ENCODE measurements at places on chromosomes 3 and 15. TPM values are rescaled to one million over a fixed set of nuclear protein-coding genes. Genes with fewer than 3 reads are reported as not detected.

The PARP15 gene
- 16.1 TPM for total RNA-seq

DNA sequence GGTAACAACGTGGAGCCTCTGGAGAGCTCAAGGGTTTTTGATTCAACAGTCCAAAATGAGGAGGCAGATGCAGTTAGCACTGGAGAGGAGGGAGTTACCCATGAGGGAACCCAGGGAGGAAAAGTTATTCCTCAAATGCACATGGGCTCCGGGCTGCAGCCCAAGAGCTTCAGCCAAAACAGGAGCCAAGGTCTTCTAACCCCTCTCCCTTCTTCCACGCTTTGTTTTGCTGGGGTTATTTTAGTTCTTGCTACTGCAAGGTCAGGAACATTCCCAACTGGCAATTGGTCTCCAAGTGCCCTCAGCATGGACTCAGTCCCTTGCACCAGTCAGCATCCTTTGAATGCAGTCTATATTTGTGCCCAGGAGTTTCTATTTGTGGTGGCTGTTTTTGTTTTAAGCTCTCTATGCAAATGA is 90.0 kb downstream of the TGFBR2 start:
- DNase-seq: no peak

The PLCH1 gene
- total RNA-seq: 0.09 TPM

GRCh38 chr3:43892526-43892925 is 201.8 kb downstream of the ABHD5 start:
- no peak for DNase-seq

DNA sequence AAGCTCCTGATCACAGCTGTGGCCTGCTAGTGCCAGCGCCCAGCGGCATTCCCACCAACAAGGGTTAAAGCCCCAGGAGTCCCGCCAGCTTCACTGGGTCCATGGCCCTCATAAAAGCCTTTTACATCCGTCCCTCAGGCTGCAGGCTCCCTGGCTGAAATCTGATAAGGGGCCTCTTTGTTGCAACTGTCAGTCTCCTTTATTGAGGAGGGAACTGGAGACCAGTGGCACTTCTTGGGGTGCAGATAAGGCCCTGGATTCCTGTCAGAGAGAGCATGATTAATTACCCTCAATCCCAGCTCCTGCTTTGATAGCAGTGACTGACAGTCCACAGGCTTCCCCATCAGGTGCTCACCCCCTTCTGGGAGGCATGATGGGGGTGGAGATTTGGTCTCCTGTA is 30.9 kb upstream of the CLK3 start:
- DNase-seq: no peak

- no peak for DNase-seq
Observed at GRCh38 chr3:5255404-5256344, 68.2 kb downstream of the EDEM1 start.

- DNase-seq: peak; percentile 33
Observed at GRCh38 chr3:32334675-32335074, 57.0 kb upstream of the CMTM7 start.

GRCh38 chr3:48990636-48991469 is 812 bp downstream of the P4HTM start:
- DNase-seq: peak; percentile 33

- DNase-seq: no peak
Observed at GRCh38 chr15:82875411-82876003, 66.1 kb downstream of the WHAMM start.

DNA sequence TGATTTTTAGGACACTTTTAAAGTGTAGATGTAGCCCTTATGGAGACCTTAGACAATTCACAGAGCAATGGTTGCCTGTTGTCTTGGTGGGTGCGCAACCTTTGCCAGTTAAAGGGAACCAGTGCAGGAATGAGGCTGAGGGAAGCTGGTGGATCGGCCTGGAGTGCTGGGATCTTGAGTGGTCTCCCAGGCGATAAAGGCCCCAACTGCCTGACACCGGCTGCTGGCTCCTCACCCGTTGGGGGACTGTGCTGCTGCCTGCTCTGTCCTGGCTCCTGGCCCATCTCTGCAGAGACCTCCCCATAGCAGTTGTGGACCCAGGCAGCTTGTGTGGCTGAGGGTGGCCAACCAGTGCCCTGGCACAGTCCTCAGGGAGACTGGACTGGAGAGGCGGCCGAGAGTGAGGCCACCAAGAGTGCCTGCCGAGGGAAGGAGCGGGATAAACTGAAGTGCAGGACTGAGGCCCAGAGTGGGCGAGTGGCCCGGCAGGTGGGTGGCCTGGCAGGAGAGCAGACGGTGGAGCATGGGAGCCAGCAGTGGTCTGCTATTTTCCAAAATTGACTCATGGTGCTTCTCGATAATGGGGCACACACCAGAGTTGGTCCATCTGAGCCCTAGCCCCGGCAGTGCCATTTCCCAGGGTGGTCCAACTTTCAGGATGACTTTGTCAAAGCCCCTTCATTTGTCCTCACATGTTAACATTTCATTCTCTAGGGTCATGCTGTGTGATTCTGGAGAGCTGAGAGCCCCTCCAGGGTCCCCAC is 2.1 kb downstream of the ALDH1A3 start:
- no peak for DNase-seq

The CDCP1 gene
- 7.4 TPM for total RNA-seq

DNA sequence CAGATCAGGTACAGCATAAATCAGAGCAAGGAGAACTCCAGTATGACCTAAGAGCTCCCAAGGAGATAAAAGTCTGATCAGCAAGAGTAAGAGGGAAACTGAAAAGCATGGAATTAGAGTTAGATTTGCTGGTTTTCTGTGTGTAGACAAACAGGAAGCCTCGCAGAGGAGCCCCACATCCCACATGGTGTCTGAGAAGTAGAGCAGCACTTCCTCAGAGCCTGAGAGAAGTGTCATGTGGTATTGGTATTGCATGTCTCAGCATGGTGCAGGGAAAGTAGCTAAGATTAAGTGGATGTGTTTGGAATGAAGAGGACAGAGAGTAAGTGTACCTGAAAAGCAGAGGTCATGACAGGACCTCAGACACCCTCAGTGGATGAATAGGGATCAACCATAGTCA is 175.4 kb upstream of the GBE1 start:
- no peak for DNase-seq

The CMSS1 gene
- total RNA-seq: 138 TPM

GRCh38 chr3:98039322-98040024 is 4.4 kb upstream of the GABRR3 start:
- peak; percentile 77 for DNase-seq

The TUBGCP4 gene
- total RNA-seq: 48.2 TPM

The UPK1B gene
- total RNA-seq: not detected

- no peak for DNase-seq
Observed at GRCh38 chr3:157279237-157279636, 119.3 kb upstream of the CCNL1 start.

DNA sequence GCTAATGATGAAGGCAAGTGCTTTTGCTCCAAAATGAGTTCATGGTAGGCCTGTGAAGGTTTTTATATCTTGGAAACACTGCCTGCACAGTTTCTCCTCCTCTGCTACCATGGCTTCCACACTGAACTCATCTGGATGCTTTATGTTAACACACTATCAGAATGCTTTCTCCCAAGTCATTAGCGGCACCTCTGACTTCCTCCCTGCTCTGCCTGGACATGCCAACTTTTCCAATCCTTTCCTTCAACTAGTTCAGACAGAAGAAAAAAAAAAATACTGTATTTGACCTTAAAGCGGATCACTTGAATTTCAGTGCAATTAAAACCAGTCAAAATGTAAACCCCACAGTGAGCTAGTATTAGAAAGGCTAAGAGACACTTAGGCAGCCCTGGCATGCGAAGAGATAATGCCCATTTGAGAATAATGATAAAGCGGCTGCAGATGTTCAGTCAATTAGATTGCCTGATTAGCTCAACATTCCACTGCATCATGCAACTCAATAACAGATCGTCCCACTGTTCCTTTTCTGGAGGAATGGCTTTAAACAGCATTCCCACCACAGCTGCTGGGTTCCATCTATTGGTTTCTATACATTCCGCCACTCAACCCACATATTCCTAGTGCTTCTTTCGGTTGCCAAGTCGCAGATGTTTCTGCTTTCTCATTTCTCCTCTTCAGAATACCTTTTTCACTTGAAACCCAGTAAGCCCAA is 51.7 kb downstream of the CNTN3 start:
- DNase-seq: no peak

The POLR2M gene
- 45.2 TPM for total RNA-seq

DNA sequence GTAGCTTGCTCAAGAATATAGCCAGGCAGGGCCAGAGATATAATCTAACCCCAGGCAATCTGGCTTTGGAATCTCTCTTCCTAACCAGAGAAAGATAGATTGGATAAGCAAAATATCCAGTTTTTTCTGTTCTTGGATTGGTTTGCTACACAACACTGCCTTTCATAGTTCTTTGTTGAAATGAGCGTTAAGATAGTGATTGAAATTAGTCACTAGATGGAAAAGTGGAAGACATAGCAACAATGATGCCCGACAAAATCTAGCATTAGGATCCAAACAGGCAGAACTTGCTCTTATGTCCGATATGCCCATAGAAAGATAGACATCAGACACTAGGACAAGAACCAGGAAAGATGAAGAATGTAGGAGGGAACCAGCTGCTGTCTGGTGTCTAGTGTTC is 77.3 kb upstream of the COL8A1 start:
- no peak for DNase-seq

The NSUN3 gene
- 20.4 TPM for total RNA-seq

GRCh38 chr15:79849789-79850188 is 47.0 kb downstream of the MTHFS start:
- DNase-seq: no peak

The OR5K2 gene
- total RNA-seq: not detected

DNA sequence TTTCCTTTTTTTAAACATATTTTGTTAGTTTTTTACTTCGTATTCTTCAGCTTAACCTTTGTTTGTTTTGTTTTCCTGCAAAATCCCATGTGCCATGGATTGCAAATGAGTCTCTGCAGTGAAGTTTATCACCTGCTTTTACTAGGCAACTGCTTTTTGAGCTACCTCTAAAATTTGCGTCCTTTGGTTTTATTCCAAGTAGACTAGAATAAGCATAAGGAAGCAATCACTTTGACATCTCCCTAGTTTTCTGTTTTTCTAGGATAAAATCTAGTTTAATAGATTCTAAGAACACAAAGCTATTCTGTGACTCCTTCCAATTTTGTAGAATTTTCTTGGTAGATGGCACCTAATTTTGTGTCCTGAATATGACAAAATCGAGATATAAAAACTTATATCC is 1059.2 kb downstream of the OTOL1 start:
- DNase-seq: no peak

DNA sequence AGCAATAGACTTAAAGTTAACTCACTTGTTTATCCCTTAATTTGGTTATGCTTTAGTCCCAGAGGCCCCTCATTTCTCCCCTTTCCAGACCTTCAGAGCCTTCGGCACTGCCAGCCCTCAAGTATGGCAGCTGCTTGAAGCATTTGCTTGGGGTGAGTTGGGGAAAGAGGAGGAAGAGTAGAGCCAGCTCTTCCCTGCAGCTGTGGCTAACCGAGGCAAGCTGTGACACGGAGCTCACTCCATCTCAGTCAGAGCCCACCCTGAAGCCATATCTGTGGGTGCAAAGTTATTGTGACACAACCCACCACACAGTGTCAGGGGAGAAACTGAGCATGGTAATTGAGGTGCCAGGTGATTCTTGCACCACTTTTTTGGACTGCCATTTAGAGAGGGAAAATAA is 66.1 kb downstream of the FILIP1L start:
- DNase-seq: no peak

DNA sequence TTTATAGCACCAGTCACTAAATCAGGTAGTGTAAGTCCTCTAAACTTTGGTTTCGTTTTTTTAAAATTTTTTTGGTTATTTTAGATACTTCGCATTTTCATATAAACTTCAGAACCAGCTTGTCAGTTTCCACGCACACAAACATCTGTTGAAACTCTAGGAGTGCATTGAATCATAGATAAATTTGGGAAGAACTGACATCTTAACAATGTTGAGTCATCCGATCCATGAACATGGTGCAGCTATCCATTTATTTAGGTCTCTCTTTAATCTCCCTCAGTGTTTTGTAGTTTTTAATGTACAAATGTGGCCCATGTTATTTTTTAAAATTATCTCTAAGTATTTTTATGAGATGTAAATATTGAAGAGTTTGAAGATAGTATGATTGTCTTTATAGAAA is 17.7 kb downstream of the TICRR start:
- DNase-seq: no peak

The KLHL40 gene
- total RNA-seq: not detected

The HIGD1A gene
- total RNA-seq: 88.5 TPM

DNA sequence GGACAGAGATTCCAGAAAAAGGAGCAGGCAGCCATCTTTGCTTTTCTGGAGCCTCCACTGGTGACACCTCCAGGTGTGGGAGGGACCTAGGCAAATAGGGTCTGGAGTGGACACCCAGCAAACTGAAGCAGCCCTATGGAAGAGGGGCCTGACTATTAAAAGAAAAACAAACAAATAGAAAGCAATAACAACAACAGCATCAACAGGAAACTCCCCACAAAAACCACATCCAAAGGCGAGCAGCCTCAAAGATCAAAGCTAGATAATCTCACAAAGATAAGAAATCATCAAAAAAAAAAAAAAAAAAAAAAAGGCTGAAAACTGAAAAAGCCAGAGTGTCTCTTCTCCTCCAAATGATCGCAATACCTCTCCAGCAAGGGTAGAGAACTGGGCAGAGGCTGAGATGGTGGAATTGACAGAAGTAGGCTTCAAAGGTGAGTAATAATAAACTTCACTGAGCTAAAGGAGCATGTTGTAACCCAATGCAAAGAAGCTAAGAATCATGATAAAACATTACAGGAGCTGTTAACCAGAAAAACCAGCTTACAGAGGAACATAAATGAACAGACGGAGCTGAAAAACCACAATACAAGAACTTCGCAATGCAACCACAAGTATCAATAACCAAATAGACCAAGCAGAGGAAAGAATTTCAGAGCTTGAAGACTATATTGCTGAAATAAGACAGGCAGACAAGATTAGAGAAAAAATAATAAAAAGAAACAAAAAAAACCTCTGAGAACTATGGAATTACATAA is 225.4 kb downstream of the CTNNB1 start:
- DNase-seq: no peak

GRCh38 chr3:133845127-133845526 is 39.5 kb downstream of the SRPRB start:
- no peak for DNase-seq

The ALDH1A2 gene
- total RNA-seq: 1.2 TPM

DNA sequence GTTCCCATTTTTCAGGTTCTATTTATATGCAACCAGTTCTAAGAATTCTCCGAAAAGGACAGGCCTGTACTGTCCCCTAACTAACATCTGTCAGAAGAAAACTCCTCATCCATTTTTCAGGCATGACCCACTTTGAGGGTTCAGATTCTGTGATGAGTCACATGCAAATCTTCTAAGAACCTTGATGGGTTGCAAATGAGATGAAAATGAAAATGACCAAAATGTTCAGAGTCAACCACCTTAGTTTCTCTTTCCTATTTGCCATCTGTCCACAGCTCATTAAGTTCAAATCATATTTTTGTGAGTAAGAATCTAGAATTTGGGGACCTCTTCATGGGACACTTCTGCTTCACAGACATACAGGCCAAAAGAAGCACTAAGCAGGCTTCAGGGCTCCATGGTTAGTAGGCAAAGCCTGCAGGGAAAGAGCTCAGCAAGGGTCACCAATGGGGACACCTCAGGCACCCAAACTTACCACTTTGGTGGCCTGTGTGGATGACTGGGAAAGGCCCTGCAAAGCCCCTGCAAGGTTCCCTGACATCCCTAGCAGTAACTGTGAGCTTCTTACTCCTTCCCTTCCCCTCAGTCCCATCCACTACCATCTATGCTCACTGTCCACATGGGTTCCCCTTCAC is 122.0 kb downstream of the WDR76 start:
- DNase-seq: no peak

GRCh38 chr15:101134780-101135179 is 117.1 kb downstream of the CHSY1 start:
- DNase-seq: no peak

- no peak for DNase-seq
Observed at GRCh38 chr15:47541562-47541961, 175.7 kb upstream of the SEMA6D start.

- no peak for DNase-seq
Observed at GRCh38 chr3:169218314-169218983, 445.1 kb downstream of the MECOM start.

The SERPINI1 gene
- 0.71 TPM for total RNA-seq

Data from activated T-helper 2 cell treated with anti-CD3 and anti-CD28 coated beads, Interferon-gamma antibody, Interleukin-2, Interleukin-4, amounts not matched to agents 10 μg/mL and 5 μg/mL and 100 μg/mL, durations not matched to agents 14 hours and 24 hours and 36 hours (primary cell).